Hematopoietic multipotent progenitor cell (in vitro differentiated cells): ENCODE measurements at places on chromosomes 12 and 14.

- no peak for DNase-seq
Measured at GRCh38 chr12:3278681-3279414, 201.7 kb downstream of the TSPAN9 start.

DNA sequence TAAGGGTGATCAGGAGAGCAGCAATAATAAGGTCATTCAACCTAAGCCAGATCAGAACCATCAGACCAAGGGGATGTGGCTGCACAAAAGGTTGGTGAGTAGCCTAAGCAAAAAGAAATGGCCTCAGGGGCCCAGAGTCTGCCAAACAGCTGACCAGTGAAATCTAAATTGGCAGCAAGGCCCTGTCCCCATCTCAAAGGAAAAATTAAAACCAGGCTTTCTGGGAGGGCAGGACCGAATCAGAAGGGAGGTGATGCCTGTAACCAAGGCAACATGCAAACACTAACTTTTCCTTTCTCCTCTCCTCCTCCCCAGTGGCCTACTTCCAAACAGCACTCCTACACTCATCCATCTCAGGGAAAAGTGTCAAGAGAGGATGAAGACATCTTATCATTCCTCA lies 256.4 kb downstream of the NUAK1 start:
- no peak for DNase-seq

DNA sequence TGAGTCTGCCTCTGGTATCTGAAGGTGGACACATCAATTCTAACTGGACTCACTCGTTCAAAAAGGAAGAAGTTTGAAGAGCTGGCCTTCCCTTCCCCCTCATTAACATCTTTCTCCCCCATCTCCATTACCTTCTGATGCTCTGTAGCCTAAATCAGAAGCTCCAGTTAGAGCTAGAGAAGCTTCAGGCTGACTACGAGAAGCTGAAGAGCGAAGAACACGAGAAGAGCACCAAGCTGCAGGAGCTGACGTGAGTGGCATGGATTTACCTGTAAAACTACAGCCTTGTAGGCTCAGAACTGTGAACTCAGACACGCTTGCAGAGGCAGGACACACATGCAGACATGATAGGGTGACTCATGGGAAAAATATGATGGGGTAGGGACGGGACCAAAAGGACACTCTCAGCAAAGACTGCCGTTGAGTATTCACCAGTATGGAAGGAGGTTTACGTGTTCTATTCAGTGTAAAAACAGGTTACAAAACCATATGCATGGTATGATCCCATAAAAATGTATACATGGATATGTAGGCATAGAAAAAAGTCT lies 14.3 kb upstream of the PIP4K2C start:
- DNase-seq: no peak

DNA sequence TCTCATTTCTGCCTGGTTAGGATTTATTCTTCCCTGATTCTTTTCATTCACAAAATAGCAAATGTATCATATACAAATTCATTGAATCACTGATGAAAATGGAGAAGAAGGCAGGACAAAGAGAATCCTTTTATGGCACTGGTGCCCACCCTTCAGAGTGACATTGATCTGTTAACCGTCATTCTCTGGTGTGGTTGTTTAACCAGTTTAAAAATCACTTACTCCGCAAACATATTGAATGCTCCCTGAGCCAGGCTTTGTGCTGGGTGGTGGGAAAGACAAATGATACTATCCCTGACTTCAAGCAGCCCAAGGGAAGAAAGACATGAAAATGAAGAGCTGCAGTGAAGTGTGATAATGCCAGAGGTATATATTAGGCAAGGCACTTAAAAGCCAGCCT lies 187.5 kb upstream of the SLC38A2 start:
- no peak for DNase-seq

DNA sequence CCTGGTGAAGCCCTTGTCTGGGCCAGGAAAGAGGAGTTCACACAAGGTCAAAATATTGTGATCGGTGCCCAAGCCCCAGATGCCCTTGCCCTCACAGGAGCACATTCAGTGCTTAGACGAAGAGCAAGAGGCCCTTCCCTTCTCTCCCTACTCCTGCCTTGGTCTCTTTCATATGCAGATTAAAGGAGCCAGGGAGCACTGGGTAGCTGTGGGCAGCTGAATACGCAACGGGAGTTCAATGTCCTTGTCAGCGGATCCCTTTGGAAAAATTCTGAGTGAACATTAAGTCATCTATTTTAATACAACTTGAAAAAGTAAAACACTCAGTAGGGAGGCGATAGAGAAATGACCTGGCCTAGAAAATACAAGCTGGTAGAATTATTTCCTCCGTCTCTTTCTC lies 1489.4 kb downstream of the AACS start:
- DNase-seq: no peak

GRCh38 chr12:43893670-43894069 lies 57.8 kb downstream of the TMEM117 start:
- no peak for DNase-seq
